Calu3 (cell line): ENCODE measurements at places on chromosomes 2 and 18.

DNA sequence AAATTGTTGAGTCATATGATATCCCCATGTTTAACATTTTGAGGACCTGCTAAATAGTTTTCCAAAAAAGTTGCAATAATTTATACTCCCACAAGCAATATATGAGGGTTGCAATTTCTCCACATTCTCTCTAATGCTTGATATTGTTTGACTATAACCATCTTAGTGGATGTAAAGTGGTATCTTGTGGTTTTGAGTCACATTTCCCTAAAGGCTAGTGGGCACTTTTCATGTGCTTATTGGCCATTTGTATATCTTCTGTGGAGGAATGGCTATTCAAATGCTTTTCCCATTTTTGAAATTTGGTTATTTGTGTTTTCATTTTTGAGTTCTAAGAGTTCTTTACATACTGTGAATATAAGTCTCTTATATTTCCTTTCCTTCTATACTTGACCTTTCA lies 82.7 kb downstream of the SCG2 start:
- no peaks in the 10 kb centered on the region for H3K4me1 ChIP-seq
- no peaks in the 10 kb centered on the region for H3K36me3 ChIP-seq
- DNase-seq, result no peak
- H3K4me3 ChIP-seq, result no peak overlapping the region

DNA sequence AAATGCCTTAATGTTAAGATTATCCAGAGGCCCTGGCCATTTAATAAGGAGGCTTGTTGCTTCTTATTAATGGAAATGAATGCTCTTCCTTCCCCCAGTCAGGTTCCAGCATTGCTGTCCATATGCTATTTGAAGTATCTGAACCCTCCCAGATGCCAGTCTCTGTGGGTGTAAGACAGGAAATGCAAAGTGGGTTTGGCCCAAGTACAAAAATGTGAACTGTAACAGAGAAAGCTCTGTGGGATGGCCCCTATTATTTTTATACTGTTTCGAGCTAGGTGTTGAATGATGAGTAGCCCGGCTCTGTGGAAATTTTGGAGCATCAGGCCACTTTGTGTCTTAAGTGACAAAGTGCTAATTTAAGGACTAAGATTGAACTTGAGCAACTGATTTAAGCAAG lies 141.0 kb downstream of the UXS1 start:
- no peak overlapping the region for H3K4me3 ChIP-seq
- peaks cover 29% of the 10 kb centered on the region for H3K4me1 ChIP-seq

GRCh38 chr2:57549642-57550102 lies 496.9 kb upstream of the VRK2 start:
- peaks cover 35% of the 10 kb centered on the region for H3K4me1 ChIP-seq
- DNase-seq, result peak; percentile 14
- H3K4me3 ChIP-seq, result no peak overlapping the region
- no peak overlapping the region for H3K27ac ChIP-seq
- H3K36me3 ChIP-seq, result no peaks in the 10 kb centered on the region

GRCh38 chr2:43324259-43325106 lies 98.1 kb upstream of the ZFP36L2 start:
- no peaks in the 10 kb centered on the region for H3K36me3 ChIP-seq
- DNase-seq, result no peak
- H3K4me3 ChIP-seq, result no peak overlapping the region
- H3K27ac ChIP-seq, result no peak overlapping the region

GRCh38 chr18:68705119-68705518 lies 9.8 kb downstream of the TMX3 start:
- no peak overlapping the region for H3K4me3 ChIP-seq
- H3K36me3 ChIP-seq, result peaks cover 17% of the 10 kb centered on the region
- DNase-seq, result no peak
- H3K4me1 ChIP-seq, result peaks cover 15% of the 10 kb centered on the region
- no peak overlapping the region for H3K27ac ChIP-seq

- peaks cover 50% of the 10 kb centered on the region for H3K4me1 ChIP-seq
- no peak overlapping the region for H3K27ac ChIP-seq
- DNase-seq, result no peak
- no peak overlapping the region for H3K4me3 ChIP-seq
These were observed 97.7 kb downstream of the ALPK2 start for GRCh38 chr18:58531236-58531635.

DNA sequence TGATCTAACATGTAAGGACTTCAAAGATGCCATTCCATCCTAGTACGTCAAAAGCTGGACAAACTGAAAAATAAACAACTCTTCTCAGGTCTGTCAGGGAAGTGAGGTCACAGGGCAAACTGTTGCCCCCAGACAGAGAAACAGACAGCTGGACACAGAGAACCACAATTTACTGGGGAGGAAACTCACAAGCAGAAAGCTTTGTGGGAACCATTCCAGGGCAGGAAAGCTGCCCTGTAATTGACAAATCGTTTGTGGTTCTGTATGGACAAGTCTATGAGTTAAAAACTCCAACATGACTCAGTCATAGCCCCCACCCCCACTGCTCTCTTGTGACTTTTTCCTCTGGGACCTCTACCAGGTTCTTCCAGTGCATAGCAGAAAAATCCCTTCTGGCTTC lies 28.4 kb downstream of the MCEE start:
- no peaks in the 10 kb centered on the region for H3K27me3 ChIP-seq
- H3K36me3 ChIP-seq, result no peaks in the 10 kb centered on the region

DNA sequence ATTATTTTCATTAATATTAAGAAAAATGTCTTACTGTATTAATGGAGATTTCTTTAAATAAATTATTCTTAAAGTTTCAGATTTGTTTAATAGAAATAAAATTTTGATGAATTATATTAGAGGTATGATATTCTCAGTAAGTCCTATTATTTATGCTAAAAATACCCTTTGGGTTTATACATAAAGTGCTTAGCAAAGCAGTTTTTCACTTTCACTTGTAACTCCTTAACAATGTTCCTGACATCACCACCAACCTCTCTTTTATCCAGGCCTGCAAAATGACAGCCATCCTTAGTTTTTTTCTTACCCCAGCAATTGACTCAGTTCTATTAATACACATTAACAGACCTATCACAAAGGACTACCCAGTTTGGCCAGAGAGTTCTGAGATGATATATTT lies 170.4 kb downstream of the CD226 start:
- no peak for DNase-seq
- H3K27ac ChIP-seq, result no peak overlapping the region
- no peaks in the 10 kb centered on the region for H3K36me3 ChIP-seq
- no peaks in the 10 kb centered on the region for H3K4me1 ChIP-seq
- no peaks in the 10 kb centered on the region for H3K27me3 ChIP-seq

- H3K27ac ChIP-seq, result no peak overlapping the region
- H3K4me3 ChIP-seq, result no peak overlapping the region
- no peaks in the 10 kb centered on the region for H3K4me1 ChIP-seq
These were observed 530.6 kb downstream of the CCDC85A start for GRCh38 chr2:56714400-56714799.

DNA sequence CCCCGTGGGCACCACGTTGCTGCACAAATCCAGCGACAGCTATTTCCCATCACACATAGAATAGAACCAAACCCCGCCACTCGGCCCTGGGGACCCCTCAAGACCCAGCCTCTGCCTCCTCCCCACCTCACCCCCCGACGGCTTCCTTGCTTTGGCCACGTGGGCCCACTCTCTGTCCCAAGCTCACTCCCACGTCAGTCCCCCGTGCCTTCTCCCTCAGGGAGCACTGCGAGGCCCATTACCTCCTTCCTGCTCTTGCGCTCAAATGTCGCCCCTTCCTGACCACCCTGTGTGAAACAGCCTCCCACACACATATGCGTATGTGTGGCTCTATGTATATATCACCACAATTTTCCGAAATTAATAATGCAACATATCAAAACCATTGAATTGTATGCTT lies 239.7 kb downstream of the SH3BP4 start:
- H3K4me1 ChIP-seq, result no peaks in the 10 kb centered on the region
- no peak overlapping the region for H3K4me3 ChIP-seq
- no peaks in the 10 kb centered on the region for H3K36me3 ChIP-seq
- no peak for DNase-seq
- H3K27me3 ChIP-seq, result peaks cover 72% of the 10 kb centered on the region

GRCh38 chr2:71748227-71748626 lies 294.9 kb downstream of the DYSF start:
- peaks cover 49% of the 10 kb centered on the region for H3K4me1 ChIP-seq
- H3K27ac ChIP-seq, result no peak overlapping the region
- no peak overlapping the region for H3K4me3 ChIP-seq
- H3K27me3 ChIP-seq, result peaks cover 9% of the 10 kb centered on the region
- DNase-seq, result no peak

DNA sequence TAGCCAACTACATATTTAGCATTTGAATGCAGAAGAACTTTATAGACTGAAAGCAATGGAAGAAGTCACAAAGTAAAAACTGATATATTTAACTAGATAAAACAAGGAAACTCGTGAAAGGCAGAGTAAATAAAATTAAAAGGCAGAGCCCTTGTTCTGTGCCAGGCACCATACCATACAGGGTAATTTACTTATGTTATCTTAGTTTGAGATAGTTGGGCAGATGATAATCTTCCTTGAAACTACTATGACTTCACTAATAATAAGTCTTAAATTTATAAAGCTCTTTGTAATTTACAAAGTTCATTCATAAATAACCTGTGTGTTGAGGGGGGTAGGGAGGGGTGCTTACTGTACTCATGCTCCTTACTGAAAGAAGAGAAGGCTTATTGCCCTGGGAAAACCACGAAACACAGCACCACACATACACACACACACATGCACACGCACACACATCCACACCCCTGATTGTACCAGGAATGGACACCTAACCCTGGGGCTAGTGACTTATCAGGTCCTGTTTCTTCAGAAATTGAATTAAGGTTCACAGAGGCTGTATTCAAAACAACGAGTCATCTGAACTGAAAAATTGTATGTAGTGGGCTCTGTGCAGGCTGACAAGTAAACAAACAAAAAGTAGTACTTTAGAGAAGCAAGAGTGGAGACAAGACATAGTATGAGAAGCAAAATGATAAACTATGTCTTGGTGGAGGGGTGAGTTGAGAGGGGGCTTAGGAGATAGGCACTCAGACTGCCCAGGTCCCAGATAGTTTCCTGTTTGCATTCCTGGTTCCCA lies 38.1 kb downstream of the AGFG1 start:
- no peaks in the 10 kb centered on the region for H3K27me3 ChIP-seq
- no peak overlapping the region for H3K4me3 ChIP-seq
- peak overlapping the region; percentile 75 for H3K27ac ChIP-seq
- no peak for DNase-seq
- H3K4me1 ChIP-seq, result peaks cover 75% of the 10 kb centered on the region

GRCh38 chr2:88201811-88202169 lies 31.6 kb downstream of the THNSL2 start:
- H3K4me3 ChIP-seq, result no peak overlapping the region
- no peaks in the 10 kb centered on the region for H3K4me1 ChIP-seq
- no peak overlapping the region for H3K27ac ChIP-seq
- no peaks in the 10 kb centered on the region for H3K36me3 ChIP-seq
- DNase-seq, result no peak
- peaks cover 70% of the 10 kb centered on the region for H3K27me3 ChIP-seq

DNA sequence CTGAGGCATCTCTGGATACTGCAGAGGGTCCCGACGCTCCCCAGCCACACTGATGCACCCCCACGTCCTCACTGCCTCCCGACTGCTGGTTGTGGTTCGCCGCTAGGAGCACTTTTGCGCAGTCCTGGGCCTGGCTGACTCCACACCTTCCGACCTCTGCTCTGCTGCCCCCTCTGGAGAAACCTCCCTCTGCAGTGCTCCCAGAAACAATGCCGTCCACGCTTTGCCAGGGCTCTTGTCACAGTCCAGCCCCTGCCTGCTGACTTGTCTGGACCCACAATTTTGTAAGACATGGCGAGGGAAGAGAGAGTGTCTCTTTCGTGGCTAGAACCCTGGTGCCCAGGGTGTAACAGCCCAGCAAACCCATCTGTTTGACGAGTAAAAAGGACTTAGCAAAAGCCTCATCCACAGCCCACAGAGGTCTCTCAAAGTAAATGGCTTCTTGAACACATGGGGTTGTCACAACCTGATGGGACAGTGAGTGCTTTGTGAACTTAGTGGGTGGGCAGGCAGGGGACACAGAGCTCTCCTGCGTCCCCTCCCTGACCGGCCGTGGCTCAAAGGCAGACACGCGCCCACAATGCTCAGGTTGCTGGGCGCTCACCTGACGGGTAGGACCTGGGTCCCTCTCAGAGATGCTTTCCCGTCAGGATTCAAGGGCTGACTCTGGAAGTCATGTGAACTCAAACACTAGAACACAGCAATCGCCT lies 4.0 kb downstream of the COPS9 start:
- H3K36me3 ChIP-seq, result peaks cover 28% of the 10 kb centered on the region
- H3K27ac ChIP-seq, result no peak overlapping the region
- H3K4me3 ChIP-seq, result no peak overlapping the region
- no peak for DNase-seq

GRCh38 chr2:1728821-1729220 lies 15.5 kb downstream of the PXDN start:
- no peak for DNase-seq
- H3K4me3 ChIP-seq, result no peak overlapping the region
- no peaks in the 10 kb centered on the region for H3K36me3 ChIP-seq
- H3K4me1 ChIP-seq, result no peaks in the 10 kb centered on the region

GRCh38 chr18:42583283-42583731 lies 532.2 kb downstream of the RIT2 start:
- no peak overlapping the region for H3K27ac ChIP-seq
- H3K4me3 ChIP-seq, result no peak overlapping the region
- H3K4me1 ChIP-seq, result no peaks in the 10 kb centered on the region
- H3K27me3 ChIP-seq, result no peaks in the 10 kb centered on the region
- no peak for DNase-seq

DNA sequence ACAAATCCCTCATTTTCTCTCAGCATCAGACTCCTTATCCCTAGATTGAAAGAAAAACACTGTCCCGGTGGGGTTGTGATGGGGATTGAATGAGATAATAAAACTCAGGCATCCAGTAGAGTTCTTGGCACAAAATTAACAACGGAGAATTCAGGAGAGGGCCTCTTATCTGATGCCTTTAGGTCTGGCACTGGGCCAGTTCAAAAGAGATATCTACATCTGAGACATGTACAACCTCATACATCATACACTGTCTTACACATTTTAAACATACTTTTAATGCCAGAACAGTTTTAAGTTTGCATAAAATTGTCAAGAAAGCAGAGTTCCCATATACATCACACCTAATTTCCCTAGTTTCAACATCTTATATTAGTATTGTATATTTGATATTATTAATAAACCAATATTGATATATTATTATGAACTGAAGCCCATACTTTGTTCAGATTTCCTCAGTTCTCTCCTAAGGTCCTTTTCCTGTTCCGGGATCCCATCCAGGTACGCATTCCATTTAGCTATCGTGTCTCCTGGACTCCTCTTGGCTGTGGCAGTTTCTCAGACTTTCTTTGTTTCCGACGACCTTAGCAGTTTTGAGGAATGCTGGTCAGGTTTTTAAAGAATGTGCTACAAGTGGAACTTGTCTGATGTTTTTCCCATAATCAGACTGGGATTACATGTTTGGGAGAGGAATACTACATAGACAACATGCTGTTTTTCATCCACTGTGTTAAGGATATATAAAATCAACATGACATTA lies 27.8 kb downstream of the NXPH2 start:
- no peaks in the 10 kb centered on the region for H3K27me3 ChIP-seq
- peak; percentile 13 for DNase-seq
- no peak overlapping the region for H3K4me3 ChIP-seq

- H3K27ac ChIP-seq, result no peak overlapping the region
- H3K36me3 ChIP-seq, result no peaks in the 10 kb centered on the region
These were observed 36.2 kb downstream of the CAPN13 start for GRCh38 chr2:30770816-30771576.

GRCh38 chr18:62335494-62335893 lies 10.4 kb downstream of the TNFRSF11A start:
- H3K27ac ChIP-seq, result peak overlapping the region; percentile 91
- H3K4me1 ChIP-seq, result peaks cover 96% of the 10 kb centered on the region
- peaks cover 54% of the 10 kb centered on the region for H3K36me3 ChIP-seq
- H3K27me3 ChIP-seq, result no peaks in the 10 kb centered on the region
- peak overlapping the region; percentile 61 for H3K4me3 ChIP-seq
